ENCODE measurements at places on chromosomes 5 and 9.

DNA sequence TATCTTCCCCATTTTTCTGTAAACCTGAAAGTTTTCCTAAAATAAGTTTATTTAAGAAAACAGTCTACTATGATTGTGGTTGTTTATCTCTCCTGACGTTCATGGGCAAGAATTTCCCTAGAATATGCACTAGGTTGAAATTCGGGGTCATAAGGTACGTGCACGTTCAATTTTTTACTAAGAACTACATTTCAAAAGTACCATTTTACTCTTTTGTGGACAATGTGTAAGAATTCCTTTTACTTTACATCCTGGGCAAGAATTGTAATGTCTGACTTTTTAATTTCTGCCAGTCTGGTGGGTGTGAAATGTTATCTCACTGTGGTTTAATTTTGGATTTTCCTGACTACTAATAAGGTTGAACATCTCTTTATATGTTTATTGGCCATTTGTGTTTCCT lies 12.4 kb downstream of the IL5 start:
- no peak for DNase-seq

- no peak for DNase-seq
Observed at GRCh38 chr9:135909371-135909770, 2.0 kb upstream of the CAMSAP1 start.

DNA sequence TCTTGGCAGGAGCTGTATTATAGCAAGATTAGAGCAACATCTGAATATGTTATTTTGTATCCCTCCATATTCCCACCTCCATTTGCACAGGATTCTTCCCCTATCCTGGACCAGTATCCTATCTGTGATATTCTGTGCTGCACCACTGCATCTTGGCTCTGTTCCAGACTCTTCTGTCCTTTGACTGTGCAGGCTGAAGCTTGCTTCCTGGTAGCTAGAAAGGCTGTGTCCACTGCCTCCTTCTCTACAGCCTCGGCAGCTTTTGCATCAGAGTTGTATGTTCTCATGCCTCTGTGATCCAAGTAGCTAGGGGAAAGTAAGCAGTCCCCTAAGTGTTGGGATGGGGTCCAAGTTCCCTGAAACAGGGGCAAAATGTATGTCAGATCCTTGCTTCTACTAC lies 104.1 kb downstream of the GAS1 start:
- DNase-seq: peak; percentile 47

- peak; percentile 72 for DNase-seq
Observed at GRCh38 chr9:136372561-136373299, 739 bp downstream of the CARD9 start.

- DNase-seq: no peak
Observed at GRCh38 chr5:181215997-181216989, 6.8 kb upstream of the TRIM41 start.

GRCh38 chr5:152004095-152004494 lies 79.4 kb upstream of the GLRA1 start:
- DNase-seq: no peak

DNA sequence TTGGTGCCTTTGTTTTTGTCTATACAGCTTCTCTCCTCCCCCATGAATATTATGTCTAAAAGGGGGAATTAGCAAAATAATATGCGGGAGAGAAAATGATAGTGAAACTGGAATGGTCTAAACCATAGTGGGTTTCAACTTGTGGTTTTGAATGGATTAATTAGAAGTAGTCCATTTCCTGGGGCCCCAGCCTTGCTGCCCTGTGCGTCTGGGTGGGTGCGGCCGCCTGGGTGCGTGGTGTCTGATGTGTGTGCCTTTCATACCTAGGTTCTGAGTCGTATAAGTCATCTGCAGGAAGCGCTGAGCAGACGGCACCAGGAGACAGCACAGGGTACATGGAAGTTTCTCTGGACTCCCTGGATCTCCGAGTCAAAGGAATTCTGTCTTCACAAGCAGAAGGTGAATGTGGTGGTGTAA lies 120.0 kb upstream of the CACNA1B start:
- no peak for DNase-seq

Data from right hindlimb (tissue), 1 donor.